ENCODE measurements at places on chromosomes 6 and 20.
A peak's percentile ranks its signal among the peaks of the same experiment; 100 is the strongest.

DNA sequence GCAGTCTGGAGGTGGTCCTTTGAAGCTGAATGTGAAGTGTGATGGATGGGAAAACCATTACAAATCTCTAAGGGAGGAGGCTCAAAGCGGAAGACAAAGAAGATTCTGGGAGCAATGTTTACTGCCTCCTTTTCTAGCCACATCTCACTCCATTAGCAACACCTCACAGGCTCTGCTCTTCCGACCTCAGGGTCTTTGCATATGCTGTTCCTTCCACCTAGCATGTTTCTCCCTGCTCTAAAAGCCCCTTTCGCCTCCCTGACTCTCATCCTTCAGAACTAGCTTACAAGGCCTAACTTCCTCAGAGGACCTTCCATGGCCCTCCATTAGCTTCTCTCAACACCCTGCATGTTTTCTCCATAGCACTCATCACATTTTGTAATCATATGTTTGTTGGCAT is 4.6 kb upstream of the TCP11 start:
- DNase-seq, result no peak

DNA sequence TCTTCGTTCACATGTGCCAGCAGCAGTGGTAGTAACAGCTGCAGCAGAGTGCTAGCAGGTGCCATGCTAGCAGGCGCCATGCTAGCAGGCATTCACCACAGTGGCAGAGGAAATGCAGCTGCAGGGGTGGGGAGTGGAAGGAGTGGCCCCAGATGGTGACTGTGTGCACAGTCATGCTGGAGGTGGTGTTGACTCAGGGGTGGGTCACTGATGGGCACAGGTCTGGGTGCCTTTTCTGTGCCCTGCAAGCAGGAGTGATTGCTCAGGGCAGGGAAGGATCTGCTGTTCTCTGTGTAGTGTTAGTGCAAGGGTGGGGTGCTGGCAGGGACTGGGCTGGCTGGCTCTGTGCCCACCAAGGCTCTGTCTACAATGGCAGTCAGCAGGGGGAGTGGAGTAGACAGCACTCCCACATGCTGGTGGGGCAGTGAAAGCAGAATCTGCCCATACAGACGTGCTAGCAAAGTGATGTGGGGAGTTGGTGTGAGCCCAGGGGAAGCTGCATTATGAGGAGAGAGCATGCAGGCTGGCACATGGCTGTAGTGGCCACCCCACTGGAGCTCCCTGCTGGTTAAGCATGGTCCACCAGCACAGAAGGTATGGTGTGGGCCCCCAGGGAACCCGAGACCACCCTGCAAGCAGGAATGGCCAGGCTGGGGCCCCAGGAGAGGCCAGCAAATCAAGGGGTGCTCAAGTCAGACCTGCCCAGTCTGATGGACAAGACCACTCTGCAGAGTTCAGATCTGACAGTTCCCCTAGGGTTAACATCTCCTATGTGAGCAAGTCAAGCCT is 11.4 kb upstream of the TSPYL4 start:
- DNase-seq, result no peak

- no peak for DNase-seq
These were observed 142.7 kb downstream of the ARID1B start for GRCh38 chr6:156919814-156920369.

- DNase-seq, result no peak
These were observed 37.7 kb downstream of the HLA-DRB5 start for GRCh38 chr6:32492351-32492750.

DNA sequence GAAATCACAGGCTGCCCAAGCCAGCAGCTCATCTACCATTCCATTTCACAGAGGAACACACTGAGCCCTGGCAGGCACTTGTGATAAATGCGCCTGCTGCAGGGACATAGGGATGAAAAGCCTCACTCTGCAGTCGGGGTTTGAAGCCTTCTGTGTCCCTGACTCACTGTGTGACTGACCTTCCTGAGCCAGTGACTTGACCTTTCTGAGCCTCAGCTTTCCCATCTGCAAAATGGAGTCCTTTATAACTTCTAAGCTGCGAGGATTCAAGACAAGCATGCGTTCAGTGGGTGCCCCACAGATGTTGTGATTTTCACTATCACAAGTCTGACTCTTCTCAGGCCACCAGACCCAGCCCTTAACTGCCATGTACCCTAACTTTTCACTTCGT is 5.5 kb downstream of the TGM2 start:
- DNase-seq, result no peak

GRCh38 chr6:43510827-43511163 is 649 bp upstream of the LRRC73 start:
- no peak for DNase-seq

DNA sequence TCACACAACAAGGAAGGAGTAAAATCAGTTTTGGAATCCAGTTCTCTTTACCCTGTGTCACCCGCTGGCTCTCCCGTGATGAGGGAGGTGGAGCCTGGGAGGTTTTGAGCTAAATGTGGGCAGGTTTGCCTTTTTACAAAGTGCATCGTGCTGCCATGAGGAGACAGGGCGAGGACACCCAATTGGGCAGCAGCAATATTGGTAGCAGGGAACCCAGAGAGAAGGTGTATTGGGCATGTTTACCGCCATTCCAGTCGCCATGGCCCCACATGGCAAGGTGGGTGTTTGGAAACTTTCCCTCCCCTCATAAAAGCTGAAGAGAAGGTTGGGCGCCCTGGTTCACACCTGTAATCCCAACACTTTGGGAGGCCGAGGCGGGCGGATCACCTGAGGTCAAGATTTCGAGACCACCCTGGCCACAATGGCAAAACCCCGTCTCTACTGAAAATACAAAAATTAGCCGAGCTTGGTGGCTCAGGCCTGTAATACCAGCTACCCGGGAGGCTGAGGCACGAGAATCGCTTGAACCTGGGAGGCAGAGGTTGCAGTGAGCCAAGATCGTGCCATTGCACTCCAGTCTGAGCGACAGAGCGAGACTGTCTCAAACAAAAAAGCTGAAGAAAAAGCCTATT is 3.5 kb upstream of the UBE2V1 start:
- no peak for DNase-seq

DNA sequence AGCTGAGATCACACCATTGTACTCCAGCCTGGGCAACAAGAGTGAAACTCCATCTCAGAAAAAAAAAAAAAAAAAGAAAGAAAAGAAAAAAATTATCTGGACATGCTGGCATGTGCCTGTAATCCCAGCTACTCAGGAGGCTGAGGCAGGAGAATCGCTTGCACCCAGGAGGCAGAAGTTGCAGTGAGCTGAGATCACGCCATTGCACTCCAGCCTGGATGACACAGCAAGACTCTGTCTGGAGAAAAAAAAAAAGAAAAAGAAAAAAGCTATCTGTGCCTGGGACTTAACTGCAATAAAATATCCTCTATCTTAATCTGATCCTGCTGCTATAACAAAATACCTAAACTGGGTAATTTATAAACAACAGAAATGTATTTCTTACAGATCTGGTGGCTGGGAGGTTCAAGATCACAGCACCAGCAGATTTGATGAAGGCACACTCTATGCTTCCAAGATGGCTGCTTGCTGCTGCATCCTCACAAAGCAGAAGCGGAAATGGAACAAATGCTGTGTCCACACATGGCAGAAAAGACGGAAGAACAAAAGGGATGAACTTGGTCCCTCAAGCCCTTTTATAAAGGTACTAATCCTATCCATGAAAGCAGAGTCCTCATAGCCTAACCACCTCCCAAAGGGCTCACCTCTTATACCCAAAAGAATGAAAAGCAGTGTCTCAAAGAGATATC is 273.3 kb upstream of the JARID2 start:
- no peak for DNase-seq

DNA sequence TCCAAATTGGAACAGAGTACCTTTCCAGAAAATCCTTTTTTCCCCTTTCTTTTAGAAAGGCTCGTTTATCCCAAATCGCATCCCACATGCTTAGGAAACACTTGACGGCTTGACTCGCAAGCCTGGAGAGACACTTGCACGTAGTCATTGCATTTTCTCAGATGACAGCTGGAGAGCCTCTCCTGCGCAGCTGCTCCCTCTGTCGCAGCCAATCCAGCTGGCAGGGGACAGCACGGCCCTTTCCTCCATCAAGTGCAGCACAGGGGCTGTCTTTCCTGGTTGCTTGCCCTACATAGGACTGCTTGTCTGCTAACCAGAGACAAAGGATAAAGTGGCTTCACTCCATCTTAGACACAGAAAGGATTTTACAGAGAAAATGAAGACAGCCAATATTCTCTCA is 77.6 kb upstream of the RGS17 start:
- no peak for DNase-seq

GRCh38 chr6:142631517-142632385 is 313.2 kb downstream of the HIVEP2 start:
- no peak for DNase-seq

DNA sequence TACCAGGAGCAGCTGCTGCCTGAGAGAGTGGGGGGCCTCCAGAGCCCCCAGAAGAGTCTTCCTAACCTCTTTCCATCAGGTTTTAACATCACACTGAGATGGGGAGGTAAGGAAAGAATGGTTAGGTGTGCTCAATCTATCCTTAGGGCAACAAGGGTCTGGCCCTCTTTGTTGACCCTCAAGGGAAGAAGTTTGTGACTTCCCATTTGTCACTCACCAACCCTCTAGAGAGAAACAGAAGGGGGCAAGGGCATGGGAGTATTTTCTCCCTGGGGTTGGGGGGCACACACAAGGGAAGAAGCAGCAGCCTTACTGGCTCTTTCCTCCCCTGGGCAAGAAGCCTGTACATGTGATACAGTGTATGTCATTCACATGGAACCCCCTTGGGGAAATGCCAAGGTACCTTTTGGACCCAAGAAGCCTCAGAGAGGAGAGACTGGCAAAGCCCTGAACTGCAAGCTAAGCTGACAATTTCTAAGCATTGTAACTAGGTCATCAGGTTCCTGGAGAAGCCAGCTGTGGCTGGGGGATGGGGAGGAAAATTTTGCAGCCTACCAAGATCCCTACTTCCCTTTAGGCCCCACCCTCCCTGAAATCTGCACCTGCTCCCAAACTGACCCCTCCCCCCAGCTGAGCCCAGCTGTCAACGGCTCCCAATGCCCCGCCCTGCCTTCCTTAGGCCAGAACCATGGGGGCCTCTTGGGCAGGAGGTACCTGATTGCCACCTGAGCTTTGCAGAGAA is 14.5 kb downstream of the BCL2L1 start:
- DNase-seq, result no peak

GRCh38 chr6:167127785-167128531 is 5.1 kb downstream of the CCR6 start:
- DNase-seq, result no peak

DNA sequence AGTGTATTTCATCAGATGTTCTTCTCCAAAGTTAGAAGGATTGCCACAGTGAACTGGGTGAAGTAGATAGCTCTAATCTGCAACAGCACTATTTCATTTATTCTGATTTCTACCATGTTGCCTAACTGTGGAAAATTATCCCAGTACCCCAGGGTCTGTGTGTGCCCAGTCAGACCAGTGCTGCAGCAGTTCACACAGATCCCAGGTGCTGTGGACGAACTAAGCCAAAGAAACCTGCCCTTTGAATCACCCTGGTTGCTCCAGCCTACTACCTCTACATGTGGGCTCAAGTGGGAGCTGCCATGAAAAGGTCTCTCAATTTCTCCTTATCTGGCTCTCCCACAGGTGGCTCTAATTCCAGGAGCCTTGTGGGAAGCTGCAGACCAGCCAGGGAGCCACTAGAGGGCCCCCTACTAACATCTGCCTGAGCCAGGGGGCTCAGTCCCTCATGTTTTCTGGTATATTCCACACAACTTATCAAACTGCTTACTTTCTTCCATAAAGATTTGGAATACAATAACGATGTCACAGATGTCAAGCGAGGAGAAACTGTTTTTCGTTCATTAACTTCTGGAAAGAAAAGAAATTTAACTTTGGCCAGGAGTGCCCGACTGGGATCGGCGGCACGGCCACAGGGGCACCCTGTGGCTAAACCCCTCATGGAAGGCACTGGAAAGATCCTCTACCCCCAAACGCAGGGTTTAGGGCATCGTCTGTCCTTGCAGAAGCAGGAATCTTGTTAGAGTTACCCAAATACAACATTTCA is 31.6 kb upstream of the LY86 start:
- peak; percentile 71 for DNase-seq

DNA sequence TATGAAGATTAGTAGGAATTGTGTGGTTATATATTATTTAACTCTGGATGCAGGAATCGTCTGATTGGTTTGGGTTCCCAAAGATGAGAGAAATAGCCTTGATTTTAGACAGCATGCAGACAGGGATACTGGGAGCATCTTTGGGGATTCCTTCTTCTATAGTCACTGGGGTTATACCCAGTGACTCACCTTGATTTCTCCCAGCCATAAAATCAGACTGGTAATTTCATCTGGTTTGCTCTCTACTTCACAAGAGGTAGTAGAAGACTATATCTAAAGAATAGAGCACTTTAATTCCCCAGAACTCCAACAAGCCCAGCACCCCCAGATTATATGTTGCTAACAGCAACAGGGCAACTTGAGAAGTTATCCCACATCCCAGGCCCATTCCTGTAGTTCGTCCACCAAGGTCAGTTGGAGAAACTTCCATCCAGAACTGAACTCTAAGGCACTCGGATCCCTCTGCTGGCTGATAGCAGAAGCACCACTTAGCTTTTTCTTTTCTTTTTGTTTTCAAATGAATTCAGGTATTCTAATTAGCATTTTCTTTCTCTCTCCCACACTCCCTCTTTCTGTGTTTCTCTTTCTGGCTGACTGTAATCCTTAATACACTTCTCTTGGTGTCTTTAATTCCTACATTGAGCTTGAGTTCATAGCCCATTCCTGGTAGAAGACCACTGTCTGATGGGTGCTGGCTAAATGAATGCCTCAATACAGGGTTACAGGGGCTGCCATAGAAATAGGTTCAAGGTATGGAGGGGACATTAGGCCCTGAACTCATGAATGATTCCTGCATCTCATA is 20.4 kb upstream of the EFHC1 start:
- DNase-seq, result peak; percentile 65

DNA sequence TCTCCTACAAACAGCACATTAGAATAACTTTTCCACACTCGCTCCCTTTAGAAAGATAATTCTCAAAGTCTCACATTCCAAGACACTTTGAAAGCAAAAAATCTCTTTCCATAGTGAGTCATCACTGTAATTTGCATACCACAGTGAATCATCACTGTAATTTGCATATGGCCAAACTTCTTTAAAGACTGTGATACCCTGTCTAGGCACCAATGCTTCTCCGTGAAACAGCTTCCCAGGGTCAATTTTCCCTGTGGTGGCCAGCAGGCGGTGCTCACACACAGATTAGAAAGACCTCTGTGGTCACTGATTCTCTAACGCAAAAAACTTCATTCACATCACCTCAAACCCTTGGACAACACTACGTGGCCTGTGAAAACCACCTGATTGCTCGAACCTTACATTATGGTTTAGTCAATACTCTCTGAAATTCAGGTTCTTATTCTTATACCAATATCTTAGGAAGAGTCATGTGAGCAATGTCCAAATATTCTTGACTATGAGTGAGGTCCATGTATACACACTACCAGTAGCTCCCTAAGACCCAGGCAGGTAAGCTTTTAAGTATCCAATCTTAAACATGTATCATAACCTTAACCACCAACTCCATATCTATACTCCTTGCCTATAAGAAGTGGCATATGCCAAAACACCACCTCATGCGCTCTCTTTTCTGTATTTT is 78.5 kb upstream of the PHACTR1 start:
- DNase-seq, result peak; percentile 60

DNA sequence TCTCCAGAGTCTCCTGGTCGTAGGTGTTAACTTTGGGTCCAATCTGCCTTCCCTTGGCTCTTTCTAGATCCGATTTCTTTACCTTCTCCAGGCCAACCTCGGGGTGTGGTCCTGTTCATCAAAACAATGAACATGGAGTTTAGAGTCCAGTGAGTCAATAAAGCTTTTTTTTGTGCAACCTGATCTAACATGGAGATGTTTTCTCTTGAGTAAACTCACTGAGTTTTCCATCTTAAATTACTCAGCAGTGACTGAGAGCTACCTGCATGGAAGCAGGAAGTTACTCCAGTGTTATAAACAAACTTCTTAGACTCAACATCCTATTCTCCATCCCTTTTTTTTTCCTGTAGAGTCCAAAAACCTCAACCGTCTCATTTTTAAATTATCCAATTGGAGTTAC is 14.9 kb upstream of the SLC22A1 start:
- no peak for DNase-seq

Measured in HEK293T (cell line).